ENCODE measurements at places on chromosomes 2 and 18.

DNA sequence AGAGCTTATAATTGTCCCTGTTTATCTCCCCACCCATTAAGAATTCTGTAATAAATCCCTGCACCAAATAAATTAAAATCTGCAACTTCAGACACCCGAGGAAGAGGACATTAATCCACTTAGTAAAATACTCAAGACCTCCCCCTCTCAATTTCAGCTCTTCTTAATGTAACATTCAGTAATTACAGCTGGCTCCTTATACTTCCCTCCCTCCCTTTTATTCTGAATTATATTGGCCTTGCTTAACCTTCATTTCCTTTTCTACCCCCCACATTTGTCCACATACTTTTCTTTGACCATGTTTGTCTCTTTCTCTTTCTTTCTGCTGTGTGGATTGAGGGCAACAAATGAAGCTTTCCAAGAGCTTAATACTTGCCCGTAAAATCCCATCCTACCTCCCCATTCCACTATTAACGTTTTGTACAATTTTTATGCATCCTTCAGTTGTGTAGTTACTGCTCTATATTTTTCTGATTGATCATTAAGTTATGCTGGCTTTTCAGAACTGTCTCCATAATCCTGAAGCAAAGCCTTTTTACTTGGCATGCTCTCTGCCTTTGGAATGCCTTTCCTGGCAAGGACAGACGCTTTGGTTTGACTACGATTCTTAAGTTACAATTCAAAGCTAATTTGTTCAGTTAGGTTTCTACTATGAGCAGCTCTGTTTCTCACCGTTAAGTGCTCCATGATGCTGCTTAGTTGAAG lies 580.1 kb downstream of the ZEB2 start:
- DNase-seq: no peak

- DNase-seq: peak; percentile 86
These were observed 9.7 kb downstream of the TMEM18 start for GRCh38 chr2:667332-667999.

DNA sequence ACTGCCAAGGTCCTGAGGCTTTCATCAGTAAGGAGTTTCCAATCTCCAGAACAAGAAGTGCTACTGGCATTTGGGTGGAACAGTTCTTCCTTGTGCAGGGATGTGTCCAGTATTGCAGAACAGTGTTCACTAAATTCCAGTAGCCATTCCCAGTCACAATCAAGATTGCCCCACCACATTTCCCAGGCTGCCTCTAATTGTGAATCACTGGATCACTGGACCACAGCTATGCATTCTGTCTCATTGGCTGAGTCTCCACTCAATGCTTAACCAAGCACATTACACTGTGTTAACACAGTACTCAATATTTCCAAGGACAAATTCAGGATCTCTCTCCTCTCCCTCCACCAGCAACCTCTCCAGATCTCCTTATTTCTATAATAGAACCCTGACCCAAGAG lies 160.2 kb upstream of the CCDC150 start:
- DNase-seq: no peak

GRCh38 chr2:47654790-47655562 lies 128.0 kb upstream of the MSH6 start:
- peak; percentile 69 for DNase-seq

DNA sequence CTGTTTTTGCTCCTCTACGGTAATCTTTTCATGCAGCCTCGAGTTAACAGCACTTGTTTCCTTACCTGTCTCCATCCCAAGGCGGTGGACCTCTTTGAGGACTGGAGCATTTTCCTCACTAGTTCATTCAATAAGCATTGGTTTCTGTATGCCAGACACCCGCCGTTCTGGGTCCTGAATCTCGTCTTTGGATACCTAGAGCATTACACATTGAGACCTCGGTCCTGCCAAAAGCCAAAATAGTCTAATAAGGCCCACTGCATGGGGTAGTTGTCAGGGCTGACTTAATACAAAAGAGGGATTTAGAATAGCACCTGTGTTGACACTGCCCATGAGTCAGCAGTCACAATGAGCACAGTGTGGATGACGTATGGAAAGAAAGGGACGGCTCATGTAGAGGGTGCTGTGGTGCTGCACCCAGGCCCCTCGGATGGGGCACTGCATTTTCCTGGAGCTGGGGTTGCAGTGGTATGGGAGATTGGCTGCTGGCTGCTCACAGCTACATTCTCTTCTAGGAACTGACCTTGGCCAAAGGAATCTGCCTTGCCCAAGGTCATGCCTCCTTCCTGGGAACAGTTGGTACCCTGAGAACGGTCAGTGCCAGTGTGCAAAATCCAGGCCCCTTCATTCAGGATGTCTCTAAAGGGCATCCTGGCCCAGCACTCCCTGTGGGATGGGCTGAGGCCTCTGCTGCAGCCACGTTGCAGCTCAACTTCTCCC lies 126.9 kb upstream of the NCK2 start:
- DNase-seq: peak; percentile 90

DNA sequence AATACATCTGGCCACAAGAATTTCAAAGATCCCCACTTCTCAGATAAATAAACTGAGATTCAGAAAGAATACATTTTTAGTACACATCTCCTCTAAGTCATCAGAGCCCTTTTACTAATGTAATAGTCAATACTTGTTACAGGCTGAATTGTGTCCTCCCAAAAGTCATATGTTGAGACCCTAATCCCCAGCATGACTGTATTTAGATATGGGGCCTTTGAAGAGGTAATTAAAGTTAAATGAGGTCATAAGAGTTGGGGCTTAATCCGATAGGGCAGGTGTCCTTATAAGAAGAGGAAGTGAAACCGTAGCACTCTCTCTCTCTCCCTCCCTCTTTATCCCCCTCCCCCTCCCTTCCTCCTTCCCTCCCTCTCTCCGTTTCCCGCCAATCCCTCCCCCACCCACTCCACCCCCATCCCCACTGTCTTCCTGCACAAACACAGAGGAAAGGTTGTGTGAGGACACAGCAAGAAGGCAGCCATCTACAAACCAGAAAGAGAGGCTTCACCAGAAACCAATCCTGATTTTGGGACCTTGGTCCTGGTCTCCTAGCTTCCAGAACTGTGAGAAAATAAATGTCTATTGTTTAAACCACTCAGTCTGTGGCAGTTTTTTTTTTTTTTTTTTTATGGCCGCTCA lies 66.6 kb upstream of the ZNF397 start:
- no peak for DNase-seq

DNA sequence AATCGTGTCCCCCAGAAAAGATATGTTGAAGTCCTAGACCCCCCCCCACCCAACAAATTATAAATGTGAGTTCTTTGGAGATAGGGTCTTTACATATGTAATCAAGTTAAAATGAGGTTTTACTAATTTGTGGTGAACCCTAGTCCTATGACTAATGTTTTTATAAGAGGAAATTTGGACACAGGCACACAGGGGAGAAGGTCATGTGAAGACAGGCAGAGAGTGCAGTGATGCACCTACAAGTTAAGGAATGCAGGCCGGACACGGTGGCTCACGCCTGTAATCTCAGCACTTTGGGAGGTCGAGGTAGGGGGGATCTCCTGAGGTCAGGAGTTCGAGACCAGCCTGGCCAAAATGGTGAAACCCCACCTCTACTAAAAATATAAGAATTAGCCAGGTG lies 5.8 kb upstream of the PMAIP1 start:
- DNase-seq: peak; percentile 45

GRCh38 chr18:33814546-33814945 lies 236.5 kb downstream of the ASXL3 start:
- DNase-seq: no peak

DNA sequence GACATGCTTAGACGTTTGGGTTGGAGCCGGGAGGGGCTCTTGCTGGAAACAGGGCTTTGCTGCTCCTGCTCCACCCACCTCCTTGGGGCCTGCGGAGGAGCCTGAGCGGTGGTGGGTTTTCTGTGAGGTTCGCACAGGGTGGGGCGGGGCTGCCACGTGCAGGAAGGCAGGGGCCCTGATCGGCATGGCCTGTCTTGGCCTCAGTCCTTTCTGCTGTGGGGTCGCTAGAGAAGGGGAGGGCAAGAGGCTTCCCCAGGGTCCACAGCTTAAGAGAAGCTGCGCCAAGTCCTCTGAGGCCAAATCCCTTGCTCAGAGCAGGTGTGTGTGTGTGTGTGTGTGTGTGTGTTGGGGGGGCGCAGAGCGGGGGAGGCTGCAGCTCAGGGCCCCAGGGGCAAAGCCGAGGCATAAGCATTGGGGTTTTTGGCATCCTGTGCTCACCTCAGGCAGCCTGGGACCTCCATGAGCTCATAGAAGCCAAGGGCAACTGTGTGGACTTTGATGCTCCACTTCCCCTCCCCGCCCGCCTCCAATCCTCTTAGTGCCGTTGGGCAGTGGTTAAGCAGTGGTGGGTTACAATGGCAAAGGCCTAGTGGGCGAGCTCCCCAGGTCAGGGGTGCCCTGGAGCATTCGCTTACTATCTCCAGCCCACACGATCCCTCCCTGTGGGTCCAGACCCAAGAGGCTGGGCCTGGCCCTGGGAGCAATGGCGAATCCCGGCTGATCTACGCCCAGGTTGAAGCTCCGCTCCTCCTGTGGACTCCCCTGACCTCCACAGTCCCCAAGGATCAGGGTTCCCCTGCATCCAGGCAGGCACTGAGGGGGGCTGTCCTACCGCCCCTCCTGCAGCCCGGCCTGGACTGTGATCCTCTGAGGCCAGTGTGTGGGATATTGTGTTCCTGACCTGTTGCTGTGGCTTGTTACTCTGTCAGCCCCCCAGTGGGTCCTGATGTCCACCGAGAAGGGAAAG lies 28.9 kb downstream of the TOGARAM2 start:
- no peak for DNase-seq

GRCh38 chr2:133489146-133489545 lies 79.1 kb downstream of the NCKAP5 start:
- DNase-seq: no peak

DNA sequence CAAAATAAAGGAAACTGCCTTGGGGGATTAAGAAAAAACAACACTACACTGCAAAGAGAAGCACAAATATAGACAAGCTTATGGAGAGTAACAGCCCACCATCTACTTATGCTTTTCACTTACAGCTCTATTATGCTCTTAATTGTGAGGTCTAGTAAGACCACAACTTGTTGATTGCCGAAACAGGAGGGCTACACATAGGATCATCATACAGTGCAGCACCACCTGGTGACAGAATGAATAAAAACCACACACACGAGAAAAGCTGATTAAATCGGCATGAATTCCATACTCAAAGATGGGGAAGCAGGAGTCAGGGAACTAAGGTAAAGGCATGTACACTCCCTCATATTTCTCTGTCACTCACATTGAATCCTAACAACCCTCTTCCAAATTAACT lies 259.2 kb downstream of the IKZF2 start:
- peak; percentile 75 for DNase-seq

DNA sequence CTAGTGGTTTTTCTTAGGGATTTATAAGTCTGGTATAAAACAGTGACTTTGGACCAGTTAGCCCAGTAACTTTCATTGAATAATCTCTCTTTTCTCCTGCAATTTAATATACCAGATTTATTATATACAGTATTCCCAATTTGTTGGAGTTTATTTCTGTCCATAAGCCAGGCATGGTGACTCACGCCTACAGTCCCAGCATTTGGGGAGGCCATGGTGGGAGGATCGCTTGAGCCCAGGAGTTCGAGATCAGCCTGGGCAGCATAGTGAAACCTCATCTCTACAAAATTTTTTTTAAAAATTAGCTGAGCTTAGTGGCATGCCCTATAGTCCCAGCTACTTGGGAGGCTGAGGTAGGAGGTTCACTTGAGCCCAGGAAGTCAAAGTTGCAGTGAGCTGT lies 26.7 kb downstream of the CNNM4 start:
- peak; percentile 49 for DNase-seq

DNA sequence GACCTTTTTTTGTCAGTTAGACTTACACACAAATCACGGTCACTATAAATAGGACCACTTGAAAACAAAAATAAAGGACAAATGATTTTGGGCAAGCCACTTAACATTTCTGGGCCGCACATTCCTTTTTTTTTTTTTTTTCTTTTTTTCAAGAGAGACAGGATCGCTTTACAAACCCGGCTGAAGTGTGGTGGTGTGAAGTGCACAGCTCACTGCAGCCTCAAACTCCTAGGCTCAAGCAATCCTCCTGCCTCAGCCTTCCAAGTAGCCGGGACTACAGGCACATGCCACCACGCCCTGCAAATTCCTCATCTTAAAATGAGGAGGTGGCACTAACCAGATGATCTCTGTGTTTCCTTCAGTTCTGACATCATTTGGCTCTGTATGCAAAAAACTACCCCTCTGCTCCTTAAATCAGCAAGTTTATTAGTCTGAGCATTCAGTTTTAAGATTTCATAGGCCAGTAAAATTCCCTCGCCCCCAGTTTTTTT lies 28.3 kb upstream of the MRO start:
- DNase-seq: no peak

GRCh38 chr2:105325389-105325963 lies 4.1 kb downstream of the TGFBRAP1 start:
- peak; percentile 61 for DNase-seq

DNA sequence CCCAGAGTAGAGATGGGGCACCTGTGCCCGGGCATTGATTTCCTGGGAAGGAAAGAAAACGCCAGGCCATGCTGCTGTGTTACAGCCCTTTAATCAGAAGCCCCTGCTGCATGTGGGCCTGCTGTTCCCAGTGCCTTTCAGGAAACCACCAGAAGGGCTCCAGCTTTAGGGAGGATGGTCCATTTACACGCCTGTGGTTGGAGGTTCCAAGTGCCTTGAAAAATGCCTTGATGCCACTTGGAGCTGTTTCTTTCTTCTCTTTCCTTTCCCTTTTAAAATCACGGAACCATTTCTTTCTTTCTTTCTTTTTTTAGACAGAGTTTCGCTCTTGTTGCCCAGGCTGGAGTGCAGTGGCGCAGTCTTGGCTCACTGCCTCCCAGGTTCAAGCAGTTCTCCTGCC lies 60.5 kb downstream of the AGAP1 start:
- DNase-seq: no peak

DNA sequence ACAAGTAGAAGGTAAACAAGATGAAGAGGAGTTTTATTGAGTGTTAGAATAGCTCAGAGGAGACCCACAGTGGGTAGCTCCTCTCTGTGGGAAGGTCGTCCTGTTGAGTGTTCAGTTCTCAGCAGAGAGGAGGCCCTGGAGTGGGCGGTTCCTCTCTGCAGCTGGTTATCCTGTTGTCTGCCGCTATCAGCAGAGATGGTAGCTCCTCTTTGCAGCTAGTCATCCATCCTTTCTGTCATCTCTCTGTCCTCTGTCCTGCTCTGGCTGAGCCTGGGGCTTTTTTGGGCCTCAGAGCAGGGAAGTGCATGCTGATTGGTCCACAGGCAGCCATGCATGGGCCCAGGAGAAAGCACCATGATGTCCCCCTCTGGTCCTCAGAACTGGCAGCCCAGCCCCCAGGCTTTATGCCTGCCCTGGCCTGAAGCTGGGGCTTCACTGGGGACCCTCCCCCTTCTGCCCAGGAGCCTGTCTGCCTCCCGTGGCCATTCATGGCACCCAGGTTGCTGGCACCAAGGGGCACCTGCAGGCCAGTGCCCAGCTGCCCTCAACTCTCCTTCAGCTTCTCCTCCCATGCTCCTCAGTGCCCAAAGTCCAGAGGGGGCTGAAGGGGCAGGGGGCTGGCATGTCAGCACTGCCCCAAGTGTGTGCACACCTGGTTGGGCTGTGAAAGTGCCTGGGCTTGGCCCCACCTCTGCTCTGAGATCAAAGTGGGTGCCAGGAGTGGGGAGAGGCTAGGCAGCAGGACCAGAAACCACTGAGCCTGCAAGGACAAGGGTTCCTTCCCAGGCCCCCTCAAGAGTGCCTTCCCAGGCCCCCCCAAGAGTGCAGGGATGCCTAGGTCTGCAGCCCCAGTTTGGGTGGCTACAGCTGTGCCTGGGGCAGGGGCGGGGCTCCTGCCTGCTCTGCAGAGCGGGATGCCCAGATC lies 98.7 kb downstream of the TWIST2 start:
- no peak for DNase-seq

- no peak for DNase-seq
These were observed 856.8 kb downstream of the DPP10 start for GRCh38 chr2:115299199-115299598.

- no peak for DNase-seq
These were observed 23.4 kb downstream of the LYPD1 start for GRCh38 chr2:132646540-132647108.

Data from PC-3 (cell line).